ENCODE measurements at places on chromosomes 3 and 15.
A peak's percentile ranks its signal among the peaks of the same experiment; 100 is the strongest.

DNA sequence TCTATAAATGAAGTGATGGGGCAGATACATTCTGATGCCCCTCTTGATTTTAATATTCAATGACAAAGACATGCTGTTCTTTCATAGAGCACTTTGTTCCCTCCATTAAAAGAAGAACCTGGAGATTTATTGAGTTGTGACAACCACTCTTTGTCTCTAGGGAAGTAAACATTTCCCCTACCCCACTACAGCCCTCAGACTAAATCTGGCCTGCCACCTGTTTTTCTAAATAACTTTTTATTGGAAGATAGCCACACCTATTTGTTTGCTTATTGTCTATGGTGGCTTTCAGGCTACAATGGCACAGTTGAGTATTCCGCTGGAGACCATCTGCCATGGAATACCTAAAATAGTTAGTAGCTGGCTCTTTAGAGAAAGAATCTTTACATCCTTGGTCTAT, 41.2 kb upstream of the ZNF385D start:
- no peak for DNase-seq

GRCh38 chr3:109963831-109964230, 626.5 kb upstream of the DPPA4 start:
- DNase-seq = no peak

- DNase-seq = no peak
Measured at GRCh38 chr3:81752604-81753003, 8.8 kb downstream of the GBE1 start.

GRCh38 chr3:97871186-97871585, 49.4 kb downstream of the CRYBG3 start:
- DNase-seq = no peak

- DNase-seq = peak; percentile 59
Measured at GRCh38 chr3:134644731-134645514, 5.9 kb downstream of the KY start.

DNA sequence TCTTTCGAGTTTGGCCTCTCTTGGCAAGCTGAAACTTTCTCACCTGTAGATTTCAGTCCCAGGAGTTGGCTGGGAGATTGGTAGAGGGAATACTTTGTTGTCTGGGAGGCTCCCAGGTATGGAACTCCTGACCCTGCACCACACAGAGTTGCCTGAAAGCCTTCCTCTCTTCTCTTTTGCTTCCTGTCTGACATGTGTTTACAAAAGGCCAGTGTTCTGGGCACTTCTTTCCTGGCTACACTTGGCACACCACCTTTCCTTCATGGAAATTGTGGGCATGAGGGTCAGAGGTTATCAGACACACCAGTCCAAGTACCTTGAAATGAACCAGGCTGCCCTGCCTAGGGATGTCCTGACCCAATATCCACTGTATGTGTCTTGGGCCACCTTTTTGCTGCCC, 123.7 kb downstream of the ABHD5 start:
- DNase-seq = no peak

DNA sequence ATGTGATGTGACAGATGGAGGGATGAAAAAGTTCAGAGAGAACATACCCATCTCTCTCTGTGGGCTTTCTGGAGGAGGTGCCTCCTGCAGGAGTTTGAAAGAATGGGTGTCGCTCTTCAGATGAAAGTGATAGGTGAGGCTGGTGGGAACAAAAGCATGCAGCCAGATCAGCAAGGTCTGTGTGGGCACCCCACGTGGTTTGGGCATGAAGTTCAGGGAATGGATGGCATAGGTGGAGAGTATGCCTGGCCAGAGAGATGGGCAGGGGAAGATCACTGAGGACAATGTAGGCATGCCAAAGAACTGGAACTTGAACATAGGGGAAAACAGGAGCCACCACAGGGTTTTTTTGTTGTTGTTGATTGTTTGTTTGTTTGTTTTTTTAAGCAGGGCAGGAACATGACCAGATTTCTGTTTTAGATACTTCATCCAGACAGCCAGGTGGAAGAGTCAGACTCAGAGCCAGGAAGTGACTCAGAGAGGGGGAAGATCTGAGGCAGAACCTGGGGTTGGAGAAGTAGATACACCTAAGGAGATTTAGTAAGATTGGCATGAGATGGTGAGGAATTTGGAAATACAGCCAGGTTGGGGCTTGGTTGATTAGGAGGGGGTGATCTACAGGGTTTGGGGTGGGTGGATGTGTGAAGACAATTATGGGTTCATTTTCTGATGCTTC, 64.8 kb upstream of the CLSTN2 start:
- DNase-seq = no peak

GRCh38 chr15:68797599-68798345, 22.9 kb downstream of the ANP32A start:
- peak; percentile 63 for DNase-seq

DNA sequence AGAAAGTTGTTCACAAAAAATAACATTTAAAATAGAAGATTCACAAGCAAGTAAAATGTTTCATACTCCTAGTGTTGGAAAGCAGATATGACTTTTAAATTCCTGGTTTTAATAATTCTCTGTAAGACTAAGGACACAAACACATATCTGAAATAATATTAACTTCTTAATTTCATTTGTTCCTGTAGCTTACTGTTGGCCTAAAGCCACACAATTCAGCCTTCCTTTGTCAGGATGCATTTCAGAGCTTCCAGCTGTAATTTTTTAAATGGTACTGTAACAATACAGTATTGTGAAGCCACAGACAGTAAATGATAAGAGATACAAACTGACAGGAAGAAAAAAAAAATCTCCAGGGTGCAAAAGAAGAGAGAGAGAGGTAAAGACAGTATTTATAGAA, 84.2 kb downstream of the TMCC1 start:
- no peak for DNase-seq

DNA sequence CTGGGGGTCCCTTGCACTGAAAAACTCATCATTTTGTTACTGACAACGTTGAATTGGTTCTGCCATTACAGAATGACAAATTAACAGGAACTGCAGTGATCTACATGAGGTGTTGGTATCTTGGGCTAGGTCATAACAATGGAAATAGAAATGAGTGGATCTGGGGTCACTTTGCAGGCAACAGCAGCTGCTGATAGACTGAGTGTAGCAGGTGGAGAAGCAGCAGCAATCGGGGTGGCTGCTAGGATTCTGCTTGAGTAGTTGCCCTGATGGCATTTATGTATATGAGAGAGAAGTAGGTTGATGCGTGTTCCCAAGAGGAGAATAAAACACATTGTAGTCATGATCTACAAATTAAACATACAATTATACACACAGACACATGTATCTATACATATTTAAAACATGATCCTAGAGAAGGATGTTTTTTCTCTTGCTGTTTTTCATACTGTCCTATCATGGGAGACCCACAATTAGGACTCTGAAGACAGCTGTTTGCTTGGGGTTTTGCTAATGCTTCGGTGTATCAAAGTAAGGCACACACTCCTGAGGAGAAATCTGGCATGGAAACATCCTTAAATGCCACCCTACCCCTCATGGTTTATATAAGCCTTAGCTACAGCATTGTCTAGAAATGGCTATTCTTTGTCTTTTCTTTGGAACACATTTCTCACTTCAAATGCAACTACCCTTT, 15.8 kb upstream of the THBS1 start:
- DNase-seq = no peak

DNA sequence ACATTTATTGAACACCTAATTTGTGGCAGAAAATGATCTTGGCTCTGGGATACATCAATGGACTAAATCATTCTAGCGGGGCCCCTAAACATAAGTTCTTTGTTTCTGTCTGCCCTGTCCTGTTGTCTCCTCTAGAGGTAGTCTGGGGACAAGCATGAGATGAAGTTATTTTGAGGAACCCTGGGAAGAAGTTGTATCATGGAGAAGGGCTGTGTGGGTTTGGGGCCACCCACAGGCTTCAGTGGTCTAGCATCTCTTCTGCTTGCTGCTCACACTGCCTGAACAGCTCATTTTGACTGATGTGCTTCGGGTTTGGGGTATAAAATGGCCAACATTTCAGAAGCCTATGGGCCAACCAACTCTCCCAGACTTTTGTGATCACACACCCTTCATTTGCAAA, 50.3 kb upstream of the OSBPL11 start:
- no peak for DNase-seq

GRCh38 chr15:30978328-30978727, 13.1 kb downstream of the MTMR10 start:
- no peak for DNase-seq

GRCh38 chr3:101279765-101280385, 40.5 kb downstream of the IMPG2 start:
- no peak for DNase-seq

GRCh38 chr3:188520466-188520865, 366.5 kb downstream of the LPP start:
- DNase-seq = no peak

DNA sequence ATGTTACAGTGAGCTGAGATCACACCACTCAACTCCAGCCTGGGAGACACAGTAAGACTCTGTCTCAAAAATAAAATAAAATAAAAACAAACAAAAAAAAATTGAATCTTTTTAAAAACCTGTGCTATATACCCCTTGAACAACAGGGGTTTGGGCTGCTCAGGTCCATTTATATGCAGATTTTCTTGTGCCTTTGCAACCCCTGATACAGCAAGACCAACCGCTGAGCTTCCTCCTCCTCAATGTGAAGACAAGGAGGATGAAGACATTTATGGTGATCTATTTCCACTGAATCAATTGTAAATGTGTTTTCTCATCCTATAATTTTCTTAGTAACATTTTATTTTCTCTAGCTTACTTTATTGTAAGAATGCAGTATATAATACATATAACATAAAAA, 831.0 kb upstream of the ARPP21 start:
- no peak for DNase-seq

GRCh38 chr3:154250291-154250690, 74.0 kb downstream of the DHX36 start:
- no peak for DNase-seq

- DNase-seq = no peak
Measured at GRCh38 chr3:153572165-153572564, 410.1 kb downstream of the RAP2B start.

GRCh38 chr15:84603630-84604379, 3.0 kb downstream of the ZSCAN2 start:
- DNase-seq = no peak

GRCh38 chr15:80925597-80926059, 64.0 kb downstream of the MESD start:
- no peak for DNase-seq

DNA sequence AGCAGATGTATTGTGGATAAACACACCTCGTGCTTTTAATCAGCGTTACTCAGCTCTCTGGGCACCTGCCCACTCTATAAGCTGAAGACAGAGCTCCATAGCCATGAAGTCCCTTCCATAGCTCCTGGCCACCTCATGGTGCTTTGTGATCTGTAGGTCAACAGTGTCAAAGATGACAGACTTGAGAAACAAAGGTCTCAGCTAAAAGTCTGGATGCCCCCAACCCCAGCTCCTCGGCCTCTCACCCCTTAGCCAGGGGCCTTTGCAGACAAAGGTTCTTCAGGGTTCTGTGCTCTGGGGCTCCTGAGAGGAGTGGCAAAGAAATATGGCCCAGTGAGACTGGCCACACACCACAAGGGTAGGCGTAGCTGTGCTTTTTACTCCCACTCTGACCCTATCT, 168.6 kb downstream of the KLF13 start:
- no peak for DNase-seq

Measured in anterior cingulate cortex (tissue), 58 donors.